Neural cell (in vitro differentiated cells): ENCODE measurements at places on chromosomes 12 and 14. TPM values are rescaled to one million over a fixed set of nuclear protein-coding genes. Genes with fewer than 3 reads are reported as not detected.

The ALDH1L2 gene
- polyA plus RNA-seq = 0.35 and 1.0 TPM in 2 replicates

The RNASE9 gene
- not detected in 2 replicates for polyA plus RNA-seq

The NAA30 gene
- polyA plus RNA-seq = 21.3 and 26.9 TPM in 2 replicates

The TCP11L2 gene
- 16.6 and 17.8 TPM in 2 replicates for polyA plus RNA-seq

The SDR9C7 gene
- 0.63 TPM in 1 of 2 replicates, not detected in the other for polyA plus RNA-seq

The IQSEC3 gene
- polyA plus RNA-seq = 2.4 and 5.4 TPM in 2 replicates

The PTPRB gene
- 0.26 and 0.32 TPM in 2 replicates for polyA plus RNA-seq

The MYO1A gene
- polyA plus RNA-seq = not detected in 2 replicates

The FAM177A1 gene
- polyA plus RNA-seq = 76.1 and 124 TPM in 2 replicates

The BBOF1 gene
- 47.7 and 51.4 TPM in 2 replicates for polyA plus RNA-seq

The MANSC1 gene
- polyA plus RNA-seq = 1.3 and 2.6 TPM in 2 replicates

The GLT1D1 gene
- 3.9 and 5.1 TPM in 2 replicates for polyA plus RNA-seq

The OVCH1 gene
- polyA plus RNA-seq = 0.72 and 0.83 TPM in 2 replicates

The CATSPERB gene
- not detected in 2 replicates for polyA plus RNA-seq

The PLA2G1B gene
- not detected in 2 replicates for polyA plus RNA-seq

The KCNMB4 gene
- polyA plus RNA-seq = 20.1 and 26.4 TPM in 2 replicates

The IL25 gene
- polyA plus RNA-seq = not detected in 2 replicates

The NRXN3 gene
- polyA plus RNA-seq = 110 and 114 TPM in 2 replicates

The IGFBP6 gene
- 0.26 TPM in 1 of 2 replicates, not detected in the other for polyA plus RNA-seq

The TMEM30B gene
- 0.28 TPM in 1 of 2 replicates, not detected in the other for polyA plus RNA-seq

The KRT74 gene
- polyA plus RNA-seq = not detected in 2 replicates

The NAV3 gene
- polyA plus RNA-seq = 35.5 and 36.9 TPM in 2 replicates

The TAS2R43 gene
- polyA plus RNA-seq = 0.35 and 1.1 TPM in 2 replicates

The SERPINA1 gene
- not detected in 2 replicates for polyA plus RNA-seq

The FSCB gene
- not detected in 2 replicates for polyA plus RNA-seq

The MYF5 gene
- not detected in 2 replicates for polyA plus RNA-seq

The APOF gene
- not detected in 2 replicates for polyA plus RNA-seq
